ENCODE measurements at places on chromosomes 2 and 18.

DNA sequence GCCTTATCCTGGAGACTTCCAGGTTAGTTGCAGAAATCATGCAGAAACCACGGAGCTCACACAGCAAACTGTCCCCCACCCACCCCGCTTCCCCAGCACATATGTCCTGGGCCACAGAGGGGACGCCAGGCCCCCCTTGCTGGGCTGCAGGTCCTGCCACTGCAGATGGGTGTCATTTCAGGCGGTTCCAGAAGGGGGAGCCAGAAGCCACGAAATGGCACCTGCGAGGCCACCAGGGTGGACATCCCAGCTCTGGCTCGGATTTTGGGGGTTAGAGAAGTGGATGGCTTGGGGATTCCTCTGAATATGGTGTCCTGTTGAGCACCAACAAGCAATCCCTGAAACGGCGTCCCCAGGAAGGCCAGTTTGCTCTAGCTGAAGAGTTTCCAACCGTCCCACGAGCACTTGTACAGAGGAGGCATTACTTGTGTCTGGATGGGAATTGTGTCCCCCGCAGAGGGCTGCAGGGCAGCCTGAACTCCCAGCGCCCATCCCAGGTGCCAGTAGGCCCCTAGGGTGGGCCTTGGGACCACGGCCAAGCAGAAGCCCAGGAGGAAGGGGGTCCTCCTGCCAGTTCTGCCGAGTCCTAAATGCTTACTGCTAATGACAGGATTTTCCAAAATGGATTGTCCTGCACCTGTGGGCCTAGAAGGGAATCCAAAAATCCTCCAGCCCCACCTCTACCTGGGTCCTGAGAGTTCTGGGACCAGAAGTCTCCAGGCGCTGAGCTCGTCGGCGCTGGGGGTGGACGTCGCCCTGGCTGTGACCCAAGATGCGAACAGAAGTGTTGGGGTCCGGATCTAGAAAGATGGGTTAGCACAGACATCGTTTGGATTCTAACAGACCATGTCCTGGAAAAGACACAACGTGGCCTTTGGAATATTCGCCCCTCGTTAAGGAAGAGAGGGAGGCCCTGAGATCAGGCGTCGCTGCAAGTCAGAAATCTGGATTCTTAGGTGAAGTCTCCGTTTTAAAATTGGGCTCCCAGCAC, 14.6 kb upstream of the NFATC1 start:
- DNase-seq: peak; percentile 57

DNA sequence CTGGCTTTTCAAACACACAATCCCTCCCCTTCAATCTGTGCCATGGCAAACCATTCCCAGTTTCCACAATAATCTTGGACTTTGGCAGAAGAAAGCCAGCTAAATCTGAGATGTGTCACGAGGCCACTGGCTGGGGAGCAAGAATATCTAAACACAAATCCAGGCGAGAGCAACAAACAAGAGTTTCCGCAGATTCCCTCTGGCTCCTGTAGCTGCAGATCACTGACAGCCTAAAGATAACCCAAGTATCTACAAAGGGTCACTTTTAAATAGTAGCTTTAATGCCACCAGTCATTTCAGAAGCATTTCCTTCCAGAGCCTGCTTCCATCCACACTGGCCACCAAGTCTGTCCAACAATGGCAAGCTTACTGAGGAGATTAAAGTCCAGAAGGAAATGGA, 86.9 kb downstream of the ACVR1 start:
- DNase-seq: no peak

GRCh38 chr2:210901326-210901725, 344.9 kb downstream of the CPS1 start:
- no peak for DNase-seq

DNA sequence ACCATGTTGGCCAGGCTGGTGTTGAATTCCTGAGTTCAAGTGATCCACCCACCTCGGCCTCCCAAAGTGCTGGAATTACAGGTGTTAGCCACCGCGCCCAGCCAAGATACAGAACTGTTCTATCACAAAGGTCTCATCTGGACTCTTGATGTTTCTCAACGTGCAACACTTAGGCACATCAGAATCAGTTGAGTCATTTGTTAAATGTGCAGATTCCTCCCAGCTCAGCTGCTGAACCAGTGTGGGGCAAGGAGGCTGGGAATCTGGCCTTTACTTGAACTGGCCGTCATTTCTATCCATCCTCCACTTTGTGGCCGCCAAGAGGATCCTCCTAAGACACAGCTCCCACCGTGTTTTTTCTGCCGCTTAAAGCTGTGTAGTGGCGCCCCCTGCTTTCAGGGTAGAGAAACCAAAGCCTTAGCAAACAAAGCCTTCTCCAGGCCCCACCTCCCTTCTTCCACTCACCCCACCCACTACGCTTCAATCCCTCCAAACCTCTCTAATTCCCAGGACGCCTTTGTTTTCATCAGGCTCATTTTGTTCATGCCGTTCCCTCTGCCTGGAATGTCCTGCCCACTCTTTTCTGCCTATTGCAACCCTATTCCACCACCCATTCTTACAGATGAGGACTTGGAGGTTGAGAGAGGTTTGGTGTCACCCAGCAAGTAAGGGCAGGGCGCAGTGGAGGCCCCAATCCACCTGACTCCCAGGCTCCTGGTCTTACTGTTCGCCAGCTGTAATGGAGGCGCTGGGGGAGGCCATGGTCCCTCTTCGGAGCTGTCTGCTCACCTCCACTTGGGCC, 776 bp upstream of the SPEG start:
- DNase-seq: peak; percentile 75

- peak; percentile 69 for DNase-seq
Measured at GRCh38 chr2:25161055-25161781, 7.2 kb downstream of the POMC start.

DNA sequence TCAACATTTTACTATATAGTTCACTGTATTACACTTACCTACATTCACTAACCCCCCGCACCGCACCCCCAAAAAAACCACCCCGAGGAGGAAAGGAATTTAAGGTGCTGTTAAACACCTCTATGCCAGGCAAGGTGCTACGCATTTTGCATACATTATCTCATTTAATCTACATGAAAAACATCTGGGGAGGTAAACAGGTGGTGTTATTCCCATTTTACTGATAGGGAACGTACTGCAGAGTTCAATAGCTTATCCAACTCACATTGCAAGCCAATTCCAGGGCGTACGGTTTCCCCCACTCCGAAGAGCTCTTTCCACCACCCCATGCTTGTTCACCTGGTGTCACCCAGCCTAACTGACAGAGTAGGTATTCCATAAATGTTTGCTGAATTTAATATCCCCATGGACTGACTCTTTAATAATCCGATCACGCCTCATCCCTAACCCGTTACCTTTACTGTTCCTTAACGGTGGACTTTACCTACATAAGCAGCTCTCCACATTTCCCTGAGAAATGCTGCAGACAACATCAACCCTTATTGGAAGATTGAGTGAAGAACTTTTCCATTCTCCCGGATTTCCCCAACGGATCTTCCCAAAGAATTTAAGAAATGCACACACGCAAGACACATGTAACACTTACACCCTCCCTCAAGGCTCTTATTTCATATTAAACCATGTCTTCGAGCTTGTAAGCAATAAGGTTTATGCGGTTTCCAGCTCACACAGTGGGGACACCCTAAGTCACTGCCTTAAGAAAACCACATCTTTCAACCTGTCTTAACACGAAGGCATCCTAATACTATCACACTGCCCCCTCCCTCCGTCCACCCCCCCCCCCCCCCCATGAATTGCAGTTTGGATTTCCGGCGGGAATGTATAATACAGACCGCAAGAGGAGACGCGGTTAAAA, 1.2 kb downstream of the RAPH1 start:
- no peak for DNase-seq

- DNase-seq: no peak
Measured at GRCh38 chr2:48341551-48342133, 188.3 kb upstream of the STON1 start.

GRCh38 chr2:146415291-146415690, 1429.5 kb upstream of the ACVR2A start:
- DNase-seq: no peak

DNA sequence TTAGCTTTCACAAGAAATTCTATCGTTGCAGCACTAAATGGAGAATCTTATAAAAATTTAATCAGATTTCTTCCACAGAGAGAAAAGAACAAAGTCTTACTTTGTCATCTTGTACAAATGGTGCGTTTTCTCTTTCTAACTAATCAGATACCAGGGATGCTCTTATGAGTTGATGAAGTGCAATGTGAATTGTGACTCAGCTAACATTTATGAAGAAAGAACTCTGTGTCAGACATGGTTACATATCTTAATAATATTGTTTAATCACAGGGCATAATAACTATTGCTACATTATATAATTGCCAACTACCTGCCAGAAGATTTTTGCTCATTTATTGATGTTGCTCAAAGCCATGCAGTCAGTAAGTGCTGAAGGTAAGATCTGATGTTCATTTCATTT, 465.0 kb downstream of the CCDC85A start:
- no peak for DNase-seq

GRCh38 chr2:204749319-204749718, 204.0 kb downstream of the PARD3B start:
- no peak for DNase-seq

- no peak for DNase-seq
Measured at GRCh38 chr2:101400506-101401325, 13.4 kb upstream of the CREG2 start.

- no peak for DNase-seq
Measured at GRCh38 chr2:193549661-193550060, 1354.9 kb upstream of the TMEFF2 start.

DNA sequence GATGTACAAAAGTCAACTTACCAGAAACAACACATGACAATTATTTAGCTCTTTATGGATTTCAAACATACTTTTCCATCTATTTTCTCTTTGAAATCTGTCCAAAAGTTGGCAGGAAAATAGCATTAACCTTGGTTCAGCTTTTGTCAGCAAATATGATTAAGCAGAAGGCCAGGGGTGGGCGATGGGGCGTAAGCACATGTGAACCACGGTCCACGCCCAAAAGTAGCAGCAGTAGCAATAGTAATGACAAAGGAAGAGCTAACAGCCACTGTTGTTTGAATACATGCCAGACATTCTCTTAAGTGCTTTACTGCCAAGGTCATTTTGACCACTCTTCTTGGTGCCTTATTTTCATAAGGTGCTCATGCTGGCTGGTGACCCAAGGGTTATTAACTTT, 73.5 kb downstream of the ANTXR1 start:
- DNase-seq: no peak

DNA sequence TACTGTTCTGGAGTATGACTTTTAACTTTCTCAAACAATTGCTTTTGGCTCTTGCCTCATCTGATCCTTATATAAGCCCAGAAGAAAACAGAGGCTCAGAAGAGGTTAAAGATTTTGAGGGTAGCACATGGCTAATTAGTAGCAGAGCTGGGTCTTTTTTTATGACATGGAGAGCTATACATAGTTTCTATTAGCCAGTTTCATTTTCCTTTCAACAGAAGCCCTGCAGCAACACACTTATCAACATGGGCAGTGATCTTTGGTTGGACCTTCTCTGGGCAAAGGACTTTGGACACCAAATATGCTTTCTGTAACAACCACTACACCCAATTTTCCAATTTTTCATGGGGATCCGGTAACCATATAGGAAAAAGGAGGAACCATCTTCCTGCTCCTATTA, 64.9 kb downstream of the NCKAP5 start:
- no peak for DNase-seq

DNA sequence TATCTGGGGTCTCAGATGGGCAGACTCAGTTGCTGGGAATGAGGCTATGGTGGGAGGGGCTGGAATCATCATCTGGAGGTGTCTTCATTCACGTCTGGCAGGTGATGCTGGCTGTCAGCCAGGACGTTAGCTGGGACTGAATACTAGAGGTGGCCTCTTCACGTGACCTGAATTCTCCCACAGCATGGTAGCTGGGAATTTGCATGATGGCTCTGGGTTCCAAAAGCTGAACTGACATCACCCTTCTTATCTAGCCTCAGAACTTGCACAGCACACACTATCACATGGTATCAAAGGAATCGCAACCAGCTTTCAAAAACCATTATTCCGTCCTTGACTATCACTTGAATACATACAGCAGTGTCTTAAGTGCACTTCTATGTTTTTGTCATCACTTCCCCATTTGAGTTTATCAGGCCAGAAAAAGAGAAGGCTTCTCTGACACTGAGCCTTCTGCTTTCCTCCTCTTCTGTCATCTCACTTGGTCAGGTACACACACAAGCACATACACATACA, 53.0 kb upstream of the LRP2 start:
- DNase-seq: peak; percentile 65

DNA sequence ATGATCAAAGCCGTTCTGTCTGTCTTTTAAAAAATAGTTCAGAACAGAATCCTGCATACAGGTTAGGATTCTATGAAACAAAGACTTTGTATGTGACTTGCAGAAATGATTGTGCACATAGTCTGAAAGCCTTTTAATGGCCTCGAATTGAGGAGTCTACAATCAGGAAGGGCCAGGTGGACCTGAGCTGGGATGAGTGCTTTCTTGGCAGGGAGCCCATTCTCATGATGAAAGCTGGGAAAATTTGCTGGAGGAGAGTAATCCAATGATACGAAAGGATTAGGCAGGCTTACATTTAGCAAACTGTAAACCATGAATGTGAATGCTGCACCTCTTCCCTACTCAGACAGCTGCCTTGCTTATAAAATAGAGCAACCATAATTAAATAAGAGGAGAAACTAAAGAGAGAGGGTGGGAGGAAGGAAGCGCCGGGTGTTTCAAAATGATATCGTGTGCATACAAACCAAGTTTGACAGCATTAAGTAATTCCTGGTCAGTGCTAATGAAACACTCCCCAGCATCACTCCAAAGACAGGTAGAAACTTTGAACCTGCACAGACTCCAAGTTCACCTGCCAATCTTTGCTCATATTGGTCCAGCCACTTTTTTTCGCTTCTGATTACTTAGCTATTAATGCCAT, 23.7 kb upstream of the CXCR4 start:
- DNase-seq: peak; percentile 67

DNA sequence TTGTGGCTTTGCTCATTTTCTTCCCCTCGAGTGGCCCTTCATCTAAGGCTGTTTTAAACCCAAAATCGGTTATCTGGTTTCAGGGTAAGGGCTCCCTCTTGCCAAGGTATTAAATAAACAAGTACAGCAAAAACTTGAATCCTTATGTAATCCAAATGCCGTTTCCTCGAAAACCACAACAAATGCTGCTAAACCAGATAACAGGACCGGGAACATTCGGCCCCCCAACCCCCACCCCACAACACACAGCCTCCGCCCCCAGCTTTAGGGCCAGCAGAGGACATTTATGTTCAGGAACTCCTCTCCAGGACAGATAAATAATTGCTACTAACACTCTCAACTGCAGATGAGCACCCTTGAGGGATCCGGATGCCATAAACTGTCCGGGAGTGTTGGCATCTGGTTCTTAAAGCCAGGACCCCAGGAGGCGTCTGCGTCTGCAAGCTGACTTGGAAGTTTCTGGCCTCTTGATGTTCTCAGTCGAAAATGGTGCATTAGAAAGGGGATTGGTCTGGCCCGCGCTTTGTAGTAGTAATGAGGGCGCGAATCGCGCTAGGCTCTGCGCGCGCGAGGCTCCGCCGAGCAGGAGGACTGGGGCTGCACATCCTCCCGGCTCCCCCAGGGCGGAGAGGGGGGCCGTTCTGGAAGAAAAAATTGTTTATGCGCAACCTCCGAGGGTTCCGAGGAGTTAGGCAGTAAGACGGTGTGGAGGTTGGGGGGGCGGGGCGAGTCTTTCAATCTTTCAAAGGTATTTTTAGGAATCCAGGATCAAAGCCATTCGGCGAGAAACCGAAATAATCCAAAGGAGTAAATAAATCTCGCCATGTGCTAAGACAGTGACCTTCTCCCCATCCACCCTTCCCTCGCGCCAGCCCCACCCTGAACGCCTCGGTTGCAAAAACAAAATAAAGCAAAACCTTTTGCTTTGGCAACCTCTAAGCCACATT, 3.9 kb upstream of the ID2 start:
- DNase-seq: peak; percentile 94
